ENCODE measurements at places on chromosomes 1 and 21.

DNA sequence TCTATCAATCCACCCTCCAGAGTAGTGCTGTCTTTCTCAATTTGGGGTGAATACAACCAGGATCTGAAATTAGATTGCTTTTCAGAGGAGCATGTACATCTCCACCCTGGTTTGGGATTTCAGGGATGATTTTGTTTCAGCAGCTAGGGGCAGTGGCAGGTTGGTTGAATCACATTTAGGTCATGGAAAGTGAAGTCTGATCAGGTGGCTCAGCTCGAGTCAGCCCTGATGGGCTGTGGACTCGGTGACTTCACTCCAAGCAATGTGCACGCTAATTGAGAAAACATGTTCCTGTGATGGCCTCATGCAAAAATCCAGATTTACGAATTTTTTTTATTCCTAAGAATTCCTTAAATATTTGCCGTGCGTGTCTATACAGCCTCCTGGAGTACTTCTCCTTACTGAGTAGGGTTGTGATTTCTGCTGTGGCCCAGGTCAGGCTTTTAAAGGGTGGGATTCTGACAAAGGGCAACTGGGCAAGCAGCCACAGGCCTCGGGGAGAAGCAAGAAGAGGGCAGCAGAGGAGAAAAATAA is 7.5 kb downstream of the NGF start:
- DNase-seq, result peak; percentile 80

GRCh38 chr21:39611551-39612190 is 1.1 kb upstream of the B3GALT5 start:
- no peak for DNase-seq

DNA sequence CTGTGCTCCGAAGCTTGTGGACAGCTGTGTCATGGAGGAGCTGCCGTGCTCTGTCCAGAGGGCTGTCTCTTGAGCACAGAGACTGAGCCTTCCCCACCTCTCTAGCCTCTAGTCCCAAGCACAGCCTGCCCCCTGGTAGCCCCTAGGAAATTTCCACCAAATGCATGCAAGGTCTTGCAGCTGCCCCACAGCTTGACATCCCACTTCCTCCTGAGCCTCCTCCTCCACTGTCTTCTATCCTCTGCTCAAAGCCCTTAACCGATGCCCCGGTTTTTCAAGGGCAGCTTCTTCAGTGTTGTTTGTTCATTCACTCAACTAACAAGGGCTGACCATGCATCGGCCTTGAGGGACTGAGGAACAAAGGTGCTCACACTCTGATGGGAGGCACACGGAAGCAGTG is 20.6 kb upstream of the PROK1 start:
- DNase-seq, result no peak

DNA sequence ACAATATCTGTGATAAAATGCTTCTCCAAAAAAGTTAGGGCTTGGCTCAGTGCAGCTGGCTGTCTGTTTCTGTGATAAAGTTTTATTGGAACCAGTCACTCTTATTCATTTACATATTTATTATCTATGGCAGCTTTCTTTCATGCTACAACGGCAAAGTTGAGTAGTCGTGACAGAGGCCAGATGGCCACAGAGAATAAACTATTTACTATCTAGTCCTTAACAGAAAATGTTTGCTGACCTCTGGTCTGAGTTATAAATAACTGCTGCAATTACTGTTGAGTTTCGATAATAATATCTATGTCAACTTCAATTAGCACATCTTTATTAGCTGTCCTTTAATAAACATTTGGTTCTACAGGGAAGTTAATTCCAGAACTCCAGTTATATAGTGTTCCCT is 180.2 kb upstream of the RUNX1 start:
- DNase-seq, result no peak

DNA sequence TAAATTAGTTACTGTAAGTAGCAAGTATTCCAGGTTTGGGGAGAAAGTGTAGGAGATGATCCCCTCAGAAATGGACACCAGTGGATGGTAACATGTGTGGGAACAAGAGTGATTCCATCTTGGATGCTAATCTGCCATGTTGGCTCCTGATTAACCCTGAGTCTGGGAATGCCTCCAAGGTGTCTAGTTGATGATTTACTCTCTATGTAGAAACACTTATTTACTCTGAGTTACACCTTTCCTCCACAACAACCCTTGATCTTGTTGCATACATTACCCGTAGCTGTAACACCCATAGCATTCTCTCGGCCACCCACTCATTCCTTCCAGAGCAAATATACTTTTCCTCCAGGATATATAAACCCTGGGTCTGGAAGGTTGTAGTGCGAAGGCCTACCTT is 315.9 kb upstream of the GREM2 start:
- DNase-seq, result no peak

DNA sequence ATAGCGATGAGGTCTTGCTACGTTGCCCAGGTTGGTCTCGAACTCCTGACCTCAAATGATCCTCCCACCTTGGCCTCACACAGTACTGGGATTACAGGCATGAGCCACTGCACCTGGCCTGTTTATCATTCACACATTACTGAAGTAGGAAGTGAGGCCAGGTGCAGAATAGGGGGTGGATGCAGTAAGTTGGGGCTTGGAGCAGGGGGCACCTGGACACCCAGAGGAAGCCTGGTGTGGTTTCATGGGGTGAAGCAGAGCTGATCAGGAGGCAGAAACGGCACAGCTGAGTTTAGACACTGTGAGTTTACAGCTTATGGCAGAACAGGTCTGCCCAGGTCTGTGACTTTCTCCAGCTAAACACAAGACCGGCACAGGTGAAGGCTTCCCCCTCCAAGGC is 4.9 kb downstream of the CDA start:
- no peak for DNase-seq

GRCh38 chr1:213997038-213997771 is 9.4 kb downstream of the PROX1 start:
- no peak for DNase-seq

DNA sequence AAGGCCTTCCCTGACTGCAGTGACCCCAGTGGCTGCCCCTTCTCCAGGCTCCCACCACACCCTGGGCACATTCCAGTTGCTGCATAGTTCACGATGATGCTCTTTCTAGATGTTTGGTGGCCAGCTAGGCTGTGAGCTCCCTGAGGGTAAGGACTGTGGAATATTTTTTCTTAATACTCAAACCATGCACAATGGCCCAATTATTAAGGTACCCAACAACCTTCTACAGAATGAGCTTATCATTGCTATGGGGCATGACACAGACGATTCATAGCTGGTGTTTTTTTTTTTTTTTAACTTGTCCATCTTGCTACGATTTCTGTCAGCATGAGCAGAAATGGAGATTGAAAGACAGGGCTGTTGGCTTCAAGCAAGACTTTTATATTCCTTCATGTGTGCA is 68.9 kb upstream of the CLDN14 start:
- no peak for DNase-seq

DNA sequence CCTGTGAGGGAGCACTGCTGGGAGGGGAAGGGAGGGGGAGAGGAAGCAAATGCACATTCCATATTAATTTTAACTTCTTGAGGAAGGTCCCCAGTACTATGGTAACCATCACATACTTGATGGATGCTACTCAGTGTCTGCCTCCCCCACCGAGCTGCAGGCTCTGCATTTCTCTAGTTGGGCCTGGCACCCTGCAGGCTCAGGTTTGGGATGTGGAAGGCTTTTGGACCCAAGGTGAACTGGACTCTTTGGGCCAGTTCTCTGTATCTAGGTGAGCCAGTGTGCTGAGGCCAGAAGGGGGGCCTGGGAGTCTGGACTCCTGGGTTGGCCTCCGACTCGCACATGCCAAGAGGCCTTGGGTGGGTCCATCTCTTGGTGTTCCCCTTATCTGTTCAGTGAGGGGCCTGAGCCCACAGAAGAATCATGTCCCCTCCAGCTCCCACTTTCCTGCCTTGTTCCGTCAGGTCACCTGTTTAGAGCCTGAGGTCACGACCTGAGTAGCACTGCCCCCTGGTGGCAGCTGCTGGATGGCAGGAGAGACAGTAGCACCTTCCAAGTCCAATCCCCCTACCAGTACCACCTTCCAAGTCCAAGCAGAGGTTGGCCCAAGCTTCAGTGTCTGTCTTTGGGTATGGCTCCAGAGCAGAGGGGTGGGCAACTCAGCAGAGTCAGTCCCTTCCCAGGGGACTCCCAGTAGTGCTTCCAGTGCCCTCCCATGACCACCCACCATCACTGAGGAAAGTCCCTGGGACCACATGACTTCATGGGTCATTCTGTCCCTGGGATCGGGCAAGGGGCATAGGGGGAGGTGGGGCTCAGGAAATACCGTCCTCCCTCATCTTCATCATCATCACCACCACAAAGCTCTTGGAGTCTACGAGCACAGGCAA is 241.8 kb downstream of the TRABD2B start:
- no peak for DNase-seq

GRCh38 chr1:193311226-193311948 is 125.0 kb upstream of the B3GALT2 start:
- DNase-seq, result no peak

- DNase-seq, result no peak
Measured at GRCh38 chr1:160907976-160908375, 23.0 kb upstream of the ITLN1 start.

GRCh38 chr1:11691302-11691914 is at the start of gene DRAXIN:
Gene DRAXIN (plus strand): TSS chr1:11691710. CDS start chr1:11706259, 14,549 bp downstream.
- DNase-seq, result no peak

GRCh38 chr1:21189906-21190500 is 13.3 kb upstream of the EIF4G3 start:
- no peak for DNase-seq

DNA sequence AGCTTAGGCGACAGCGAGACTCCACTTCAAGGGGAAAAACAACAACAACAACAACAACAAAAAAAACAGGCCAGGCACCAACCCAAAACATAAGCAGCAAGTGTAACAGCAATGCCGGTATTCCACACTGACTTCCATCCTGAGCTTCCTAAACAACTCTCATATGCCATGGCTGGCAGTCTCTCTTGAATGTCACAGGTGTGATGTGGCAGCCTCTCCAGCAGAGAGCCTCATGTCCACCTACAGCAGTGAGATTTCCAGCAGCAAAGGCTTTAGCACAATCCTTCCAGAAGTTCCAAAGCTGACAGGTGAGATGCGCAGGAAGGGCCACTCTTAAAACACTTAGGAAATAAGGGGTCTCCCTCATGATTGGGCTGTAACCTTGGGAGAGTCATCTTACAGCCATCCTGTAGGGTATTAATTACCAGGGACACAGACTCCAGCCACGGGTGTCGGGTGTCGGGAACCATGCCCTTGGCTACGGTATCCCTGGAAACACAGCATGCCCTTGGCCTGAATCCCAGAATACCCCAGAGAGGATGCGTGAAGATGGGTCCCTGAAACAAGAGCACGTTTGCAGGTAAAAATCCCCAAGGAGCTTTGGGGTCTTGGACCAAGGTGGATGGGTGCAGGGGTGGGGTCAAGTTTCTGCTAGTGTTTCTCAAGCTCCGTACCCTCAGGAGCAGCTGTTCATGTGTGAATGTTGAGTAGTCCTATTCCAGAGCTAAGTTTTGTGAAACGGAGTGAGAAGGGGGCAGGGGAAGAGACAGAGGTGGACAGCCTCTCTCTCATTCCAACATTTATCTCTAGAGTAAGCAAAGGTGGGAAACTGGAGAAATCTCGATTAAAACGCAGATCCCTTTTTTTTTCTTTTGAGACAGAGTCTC is 31.4 kb downstream of the CLSTN1 start:
- peak; percentile 24 for DNase-seq

- no peak for DNase-seq
Measured at GRCh38 chr1:163837206-163837605, 515.5 kb downstream of the NUF2 start.

GRCh38 chr1:203593723-203594122 is 32.9 kb upstream of the ATP2B4 start:
- no peak for DNase-seq

GRCh38 chr1:221723018-221723847 is 18.7 kb downstream of the DUSP10 start:
- DNase-seq, result no peak

- DNase-seq, result no peak
Measured at GRCh38 chr21:35195232-35195631, 146.1 kb upstream of the RUNX1 start.

DNA sequence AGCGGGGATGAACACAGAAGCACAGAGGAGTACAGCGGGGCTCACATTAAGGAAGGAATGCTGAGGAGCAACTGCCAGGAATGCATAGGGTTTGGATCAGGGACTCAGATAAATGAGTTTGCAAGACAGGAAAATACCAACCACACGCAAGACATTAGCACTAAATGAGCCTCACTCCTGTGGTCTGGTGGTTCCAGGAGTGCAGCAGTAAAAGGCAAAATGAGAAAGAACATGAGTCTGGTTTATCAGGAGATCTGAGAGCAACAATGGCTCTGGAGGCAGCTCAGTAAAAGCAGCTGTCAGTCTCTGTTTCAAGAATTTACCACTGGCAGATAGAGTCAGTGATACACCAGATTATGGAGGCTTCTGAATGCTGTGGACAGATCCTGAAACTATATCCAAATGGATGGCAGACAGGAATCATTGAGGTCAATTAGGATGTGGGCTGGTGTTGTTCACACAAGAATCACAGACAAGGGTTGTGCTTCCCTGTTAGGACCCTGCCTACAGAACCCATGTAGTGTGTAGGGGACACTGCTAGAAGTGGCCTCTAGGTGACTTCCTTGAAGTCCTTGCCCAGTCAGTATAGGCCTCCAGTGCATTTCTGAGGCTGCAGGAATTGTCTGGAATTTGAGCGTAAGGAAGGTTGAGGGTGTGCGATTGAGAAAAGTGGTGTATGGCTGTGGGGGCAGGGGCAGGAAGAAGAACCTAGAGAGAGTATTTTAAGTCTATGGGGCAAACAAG is 50.3 kb downstream of the CASQ2 start:
- no peak for DNase-seq

DNA sequence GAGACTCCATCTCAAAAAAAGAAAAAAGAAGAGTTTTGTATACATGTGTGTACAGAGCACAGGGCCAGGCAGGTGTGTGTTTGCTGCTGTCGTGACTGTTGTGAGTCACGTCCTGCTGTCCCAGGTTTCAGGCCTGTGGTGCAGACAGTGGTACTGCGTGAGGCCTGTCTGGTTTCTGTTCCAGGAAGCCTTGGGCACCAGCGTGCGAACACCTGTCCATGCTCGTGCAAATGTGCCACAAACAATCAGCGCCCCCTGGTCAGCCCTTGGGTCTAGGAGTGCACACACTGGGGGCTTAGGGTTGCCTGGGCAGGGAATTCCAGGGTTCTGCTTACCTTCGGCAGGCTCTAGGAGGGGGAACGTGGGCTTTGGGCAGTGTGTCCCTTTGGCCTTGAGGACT is 16.9 kb downstream of the GPR157 start:
- no peak for DNase-seq

- DNase-seq, result no peak
Measured at GRCh38 chr1:242524571-242525359, at the start of gene PLD5. Gene PLD5 (minus strand): TSS chr1:242524697.

GRCh38 chr1:220918285-220918951 is 39.2 kb downstream of the HLX start:
- DNase-seq, result no peak

GRCh38 chr1:110348771-110349170 is 9.6 kb downstream of the RBM15 start:
- DNase-seq, result no peak

DNA sequence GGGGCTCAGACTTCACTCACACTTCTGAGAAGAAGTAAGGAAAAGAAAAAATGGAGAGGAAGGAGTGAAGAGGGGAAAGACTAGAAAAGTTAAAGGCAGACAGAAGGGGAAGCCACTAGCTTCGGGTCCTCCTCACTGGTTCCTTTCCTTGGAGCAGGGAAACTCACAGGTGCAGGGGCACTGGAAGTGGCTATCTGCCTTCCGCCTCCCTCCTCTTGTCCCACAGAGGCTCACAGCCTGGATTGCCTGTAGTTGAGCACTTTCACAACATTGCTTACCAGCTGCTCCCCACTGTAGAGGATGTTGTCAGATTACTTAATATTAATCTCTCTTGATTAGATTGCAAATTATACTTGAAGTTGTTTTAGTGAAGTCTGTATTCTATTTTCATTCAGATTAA is 21.6 kb upstream of the ABCA4 start:
- no peak for DNase-seq

Measured in AG08395 (cell line).